ENCODE measurements at places on chromosomes 16 and 17.

DNA sequence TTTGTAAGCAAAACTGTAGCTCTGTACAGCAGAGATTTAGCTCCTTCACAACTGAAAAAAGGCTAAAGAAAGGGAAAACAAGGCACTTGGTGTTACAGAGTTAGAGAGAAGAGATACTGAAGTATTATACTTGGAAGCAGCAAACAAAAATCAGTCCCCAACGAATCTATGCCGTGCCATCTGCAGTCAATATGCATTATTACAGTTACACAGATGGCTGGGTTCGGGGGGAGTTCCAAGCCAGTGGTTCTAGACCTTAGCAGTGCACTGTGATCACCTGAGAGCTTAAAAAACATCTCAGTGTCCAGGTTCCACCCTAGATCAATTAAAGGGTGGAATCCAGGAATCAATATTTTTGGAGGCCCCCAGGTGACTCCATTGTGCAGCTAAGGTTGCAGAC lies 489.9 kb downstream of the SHISA9 start:
- peak; percentile 91 for DNase-seq

DNA sequence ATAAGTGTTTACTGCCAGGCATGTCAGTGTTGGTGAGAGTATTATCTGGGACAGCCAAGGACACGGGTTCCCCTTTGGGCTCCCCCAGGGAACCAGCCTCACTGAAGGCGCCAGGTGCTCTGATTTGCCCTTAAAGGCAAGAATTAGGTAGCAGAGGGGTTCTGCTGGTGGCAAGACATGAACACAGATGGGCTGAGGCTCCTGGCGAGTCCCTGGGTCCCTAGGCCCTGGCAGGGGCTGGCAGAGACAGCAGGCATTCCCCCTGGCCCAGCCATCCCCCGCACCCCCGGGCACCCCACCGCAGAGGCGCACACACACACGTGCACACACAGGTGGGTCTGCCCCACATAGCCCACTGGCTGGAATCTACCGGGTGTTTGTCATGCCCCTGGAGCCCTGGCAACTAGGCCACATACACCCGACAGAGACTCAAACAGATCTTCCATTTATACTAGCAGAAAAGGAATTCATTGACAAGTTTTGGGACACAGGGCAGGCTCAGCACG lies 153.3 kb downstream of the C16orf78 start:
- no peak for DNase-seq

DNA sequence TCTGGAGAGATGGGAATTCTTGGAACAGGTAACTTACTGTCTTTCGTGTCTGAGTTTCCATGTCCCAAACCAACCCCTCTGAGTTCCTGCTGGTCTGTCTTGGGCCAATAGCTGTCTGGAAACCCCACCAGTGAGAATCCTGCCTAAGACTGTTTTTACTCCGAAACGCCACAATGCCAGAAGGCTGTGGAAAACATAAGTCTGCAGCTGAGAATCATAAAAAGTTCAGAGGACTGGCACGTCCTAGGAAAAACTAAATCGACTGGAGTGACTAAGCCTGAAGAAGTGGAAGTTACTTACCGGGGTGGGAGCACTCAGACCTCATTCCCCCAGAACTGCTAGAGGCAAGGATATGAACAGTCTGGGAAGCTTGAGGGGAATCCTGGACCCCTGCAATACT lies 13.3 kb downstream of the LRRC75A start:
- DNase-seq, result no peak

DNA sequence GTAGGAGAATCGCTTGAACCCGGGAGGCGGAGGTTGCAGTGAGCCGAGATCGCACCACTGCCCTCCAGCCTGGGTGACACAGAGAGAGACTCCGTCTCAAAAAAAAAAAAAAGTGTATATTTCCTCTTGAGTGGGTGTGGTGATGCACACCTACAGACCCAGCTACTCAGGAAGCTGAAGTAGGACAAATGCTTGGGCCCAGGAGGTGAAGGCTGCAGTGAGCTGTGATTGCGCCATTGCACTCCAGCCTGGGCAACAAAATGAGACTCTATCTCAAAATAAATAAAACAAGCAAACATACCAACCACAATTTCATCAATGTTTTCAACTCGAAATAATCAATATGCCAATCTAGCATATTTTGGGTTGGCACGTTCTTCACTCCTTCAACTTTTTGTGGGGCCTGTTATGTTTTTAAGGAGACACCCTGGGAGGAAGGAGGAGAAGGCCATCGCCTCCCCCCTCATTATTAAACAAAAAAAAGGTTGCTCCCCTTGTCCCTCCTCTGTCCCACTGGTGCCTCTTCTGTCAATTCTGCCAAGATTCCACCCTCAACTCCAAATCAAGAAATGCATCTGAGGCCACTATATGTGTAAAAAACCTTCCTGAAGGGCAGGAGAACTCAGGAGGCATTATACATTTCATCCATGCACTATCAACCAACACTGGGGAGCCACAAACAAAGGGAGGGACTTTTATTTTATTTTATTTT lies 52.4 kb upstream of the ATF7IP2 start:
- DNase-seq, result no peak

DNA sequence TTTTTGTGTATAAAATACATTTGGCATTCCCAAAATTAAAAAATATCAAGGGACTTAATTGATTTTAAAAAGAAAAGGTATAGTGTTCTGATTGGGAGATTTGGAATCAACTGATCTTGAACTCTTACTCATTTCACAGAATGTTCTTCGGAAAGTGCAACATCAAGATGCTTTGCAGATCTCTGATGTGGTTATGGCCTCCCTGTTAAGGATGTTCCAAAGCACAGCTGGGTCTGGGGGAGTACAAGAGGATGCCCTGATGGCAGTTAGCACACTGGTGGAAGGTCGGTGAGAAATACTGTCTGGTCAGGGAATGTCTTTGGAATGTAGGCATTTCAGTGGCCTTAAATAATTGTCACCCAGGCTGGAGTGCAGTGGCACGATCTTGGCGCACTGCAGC lies 19.5 kb upstream of the TBKBP1 start:
- DNase-seq, result no peak

GRCh38 chr17:40448639-40449261 lies 5.5 kb downstream of the IGFBP4 start:
- no peak for DNase-seq

DNA sequence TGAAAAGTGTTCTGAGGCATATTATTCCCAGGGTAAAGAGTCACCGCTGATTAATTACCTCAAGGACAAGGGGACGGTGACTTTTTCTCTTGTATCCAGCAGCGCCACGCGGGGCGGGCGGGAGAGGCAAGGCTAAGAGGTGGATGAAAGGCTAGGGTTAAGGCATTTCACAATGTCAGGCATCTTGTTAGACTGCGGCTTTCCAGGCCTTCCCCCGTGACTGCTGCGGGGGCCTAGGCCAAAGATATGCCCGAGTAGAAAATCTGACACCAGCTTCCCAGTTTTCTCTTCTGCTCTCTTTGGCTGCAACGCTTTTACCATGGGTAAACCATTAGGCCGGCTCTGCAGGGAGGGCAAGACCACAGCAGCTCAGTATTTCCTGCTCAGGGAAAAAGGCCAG lies 698.2 kb downstream of the MAF start:
- DNase-seq, result no peak

- DNase-seq, result no peak
Observed at GRCh38 chr16:52597772-52598483, 51.0 kb upstream of the TOX3 start.
